ENCODE measurements at places on chromosomes 12 and 14. TPM values are rescaled to one million over a fixed set of nuclear protein-coding genes. Genes with fewer than 3 reads are reported as not detected.

IGF1 gene
- total RNA-seq = 3.4 TPM

SYCP3 gene
- not detected for total RNA-seq

NGDN gene
- 37.7 TPM for total RNA-seq

TC2N gene
- total RNA-seq = 1.4 TPM

IKZF4 gene
- 3.0 TPM for total RNA-seq

DAO gene
- total RNA-seq = 0.41 TPM

ACOT4 gene
- 0.44 TPM for total RNA-seq

MGST1 gene
- total RNA-seq = 55.9 TPM

PLXNC1 gene
- total RNA-seq = 1.1 TPM

MGP gene
- total RNA-seq = 0.26 TPM

MYO1H gene
- total RNA-seq = 4.4 TPM

TTC9 gene
- 16.9 TPM for total RNA-seq

LUM gene
- total RNA-seq = 0.18 TPM

LRRC10 gene
- not detected for total RNA-seq

CAPZA3 gene
- not detected for total RNA-seq

- H3K27ac ChIP-seq = no peak overlapping the region
- no peak overlapping the region for H3K4me3 ChIP-seq
- H3K4me1 ChIP-seq = no peaks in the 10 kb centered on the region
- no peak for DNase-seq
These were observed 271.4 kb downstream of the RPS29 start for GRCh38 chr14:49314737-49315136.

GRCh38 chr12:117085318-117085947, 13.8 kb downstream of the TESC start:
- H3K27me3 ChIP-seq = peaks cover 3% of the 10 kb centered on the region
- no peak overlapping the region for H3K27ac ChIP-seq
- DNase-seq = no peak
- H3K4me1 ChIP-seq = no peaks in the 10 kb centered on the region

- H3K27me3 ChIP-seq = no peaks in the 10 kb centered on the region
- H3K4me3 ChIP-seq = no peak overlapping the region
- no peak overlapping the region for H3K27ac ChIP-seq
- no peaks in the 10 kb centered on the region for H3K36me3 ChIP-seq
- peaks cover 8% of the 10 kb centered on the region for H3K4me1 ChIP-seq
These were observed 245.4 kb upstream of the KRR1 start for GRCh38 chr12:75756771-75757170.

GRCh38 chr12:46292754-46293402, 24.0 kb upstream of the SLC38A1 start:
- H3K4me1 ChIP-seq = peaks cover 13% of the 10 kb centered on the region
- H3K27me3 ChIP-seq = peaks cover 4% of the 10 kb centered on the region
- peaks cover 3% of the 10 kb centered on the region for H3K36me3 ChIP-seq
- no peak overlapping the region for H3K27ac ChIP-seq

GRCh38 chr12:75662511-75663159, 151.2 kb upstream of the KRR1 start:
- H3K27ac ChIP-seq = no peak overlapping the region
- H3K4me1 ChIP-seq = peaks cover 17% of the 10 kb centered on the region
- DNase-seq = no peak
- no peaks in the 10 kb centered on the region for H3K36me3 ChIP-seq

DNA sequence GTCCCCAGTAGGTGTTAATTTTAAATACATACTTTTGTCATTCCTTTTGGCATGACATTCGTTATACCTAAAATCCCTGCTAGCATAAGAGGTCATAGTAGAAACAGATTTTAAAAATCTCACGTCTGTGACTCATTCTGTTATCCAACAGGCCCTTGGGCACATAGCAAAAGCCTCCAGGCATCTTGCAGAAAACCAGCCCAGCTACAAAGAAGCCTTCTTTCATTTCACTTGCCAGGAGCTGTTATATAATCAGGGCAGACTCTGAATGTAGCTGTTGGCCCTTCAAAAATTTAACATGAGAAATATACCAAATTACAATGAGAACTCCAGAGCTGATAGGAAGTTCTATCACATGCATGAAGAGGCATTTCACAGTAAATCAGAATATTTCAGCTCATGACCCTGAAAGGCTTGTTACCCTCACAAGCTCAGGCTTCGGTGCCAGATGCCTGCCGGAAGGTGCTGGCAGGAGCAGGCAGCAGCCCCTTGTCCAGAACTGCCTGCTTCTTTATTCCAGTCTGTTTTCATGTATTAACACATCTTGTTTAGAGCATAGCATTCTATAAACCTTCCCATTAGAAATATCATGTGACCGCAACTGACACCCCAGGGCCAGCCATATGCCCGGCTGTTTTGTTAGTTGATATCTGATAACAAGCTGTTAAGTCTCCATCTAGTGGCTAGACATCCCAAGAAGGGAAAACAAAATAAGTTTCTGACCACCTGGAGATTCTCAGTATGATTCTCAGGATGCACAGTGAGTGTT, 17.8 kb downstream of the E2F7 start:
- H3K4me1 ChIP-seq = no peaks in the 10 kb centered on the region
- no peak overlapping the region for H3K27ac ChIP-seq
- peaks cover 10% of the 10 kb centered on the region for H3K36me3 ChIP-seq
- H3K27me3 ChIP-seq = no peaks in the 10 kb centered on the region
- no peak for DNase-seq

DNA sequence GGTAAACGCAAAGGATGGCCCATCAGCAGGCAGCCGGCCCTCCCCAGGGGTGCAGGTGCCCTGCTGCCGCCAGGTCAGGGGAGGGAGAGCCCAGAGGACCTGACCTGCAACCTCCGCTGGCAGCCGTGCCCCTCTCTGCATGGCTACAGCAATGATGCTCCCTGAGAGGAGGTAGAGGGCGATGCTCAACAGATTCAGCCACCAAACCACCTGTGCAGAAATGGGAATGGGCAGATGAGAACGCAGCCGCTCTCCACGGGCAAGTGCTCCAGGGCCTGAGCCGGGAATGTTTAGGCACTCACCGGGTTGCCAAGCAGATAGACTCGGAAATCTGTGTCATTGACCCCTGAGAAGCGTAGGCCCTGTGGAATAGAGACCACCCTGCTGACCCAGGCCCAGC, 8.7 kb upstream of the NGB start:
- H3K27me3 ChIP-seq = peaks cover 7% of the 10 kb centered on the region
- no peak overlapping the region for H3K4me3 ChIP-seq
- DNase-seq = no peak
- H3K36me3 ChIP-seq = peaks cover 15% of the 10 kb centered on the region

- DNase-seq = no peak
- H3K27me3 ChIP-seq = peaks cover 10% of the 10 kb centered on the region
- H3K4me1 ChIP-seq = no peaks in the 10 kb centered on the region
- H3K36me3 ChIP-seq = peaks cover 6% of the 10 kb centered on the region
- H3K4me3 ChIP-seq = no peak overlapping the region
- H3K27ac ChIP-seq = no peak overlapping the region
These were observed 150.4 kb downstream of the CALM1 start for GRCh38 chr14:90547250-90547649.

DNA sequence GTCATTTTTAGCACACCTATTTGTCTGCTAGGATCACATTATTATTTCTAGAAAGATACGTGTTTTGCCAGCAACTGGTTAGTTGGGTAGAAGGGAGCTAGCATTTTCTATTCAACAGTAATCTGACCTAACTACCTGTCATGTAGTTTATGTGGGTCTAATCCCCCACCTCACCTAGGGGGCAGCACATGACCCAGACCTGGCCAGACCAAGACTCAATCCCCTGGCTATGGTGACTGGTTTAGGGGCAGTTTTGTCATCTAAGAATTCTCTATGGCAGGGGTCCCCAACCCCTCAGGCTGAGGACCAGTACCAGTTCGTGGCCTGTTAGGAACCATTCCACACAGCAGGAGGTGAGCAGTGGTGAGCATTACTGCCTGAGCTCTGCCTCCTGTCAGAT, 29.5 kb upstream of the EVL start:
- H3K36me3 ChIP-seq = no peaks in the 10 kb centered on the region
- no peak for DNase-seq
- no peak overlapping the region for H3K4me3 ChIP-seq
- H3K27ac ChIP-seq = no peak overlapping the region
- H3K4me1 ChIP-seq = peaks cover 11% of the 10 kb centered on the region

DNA sequence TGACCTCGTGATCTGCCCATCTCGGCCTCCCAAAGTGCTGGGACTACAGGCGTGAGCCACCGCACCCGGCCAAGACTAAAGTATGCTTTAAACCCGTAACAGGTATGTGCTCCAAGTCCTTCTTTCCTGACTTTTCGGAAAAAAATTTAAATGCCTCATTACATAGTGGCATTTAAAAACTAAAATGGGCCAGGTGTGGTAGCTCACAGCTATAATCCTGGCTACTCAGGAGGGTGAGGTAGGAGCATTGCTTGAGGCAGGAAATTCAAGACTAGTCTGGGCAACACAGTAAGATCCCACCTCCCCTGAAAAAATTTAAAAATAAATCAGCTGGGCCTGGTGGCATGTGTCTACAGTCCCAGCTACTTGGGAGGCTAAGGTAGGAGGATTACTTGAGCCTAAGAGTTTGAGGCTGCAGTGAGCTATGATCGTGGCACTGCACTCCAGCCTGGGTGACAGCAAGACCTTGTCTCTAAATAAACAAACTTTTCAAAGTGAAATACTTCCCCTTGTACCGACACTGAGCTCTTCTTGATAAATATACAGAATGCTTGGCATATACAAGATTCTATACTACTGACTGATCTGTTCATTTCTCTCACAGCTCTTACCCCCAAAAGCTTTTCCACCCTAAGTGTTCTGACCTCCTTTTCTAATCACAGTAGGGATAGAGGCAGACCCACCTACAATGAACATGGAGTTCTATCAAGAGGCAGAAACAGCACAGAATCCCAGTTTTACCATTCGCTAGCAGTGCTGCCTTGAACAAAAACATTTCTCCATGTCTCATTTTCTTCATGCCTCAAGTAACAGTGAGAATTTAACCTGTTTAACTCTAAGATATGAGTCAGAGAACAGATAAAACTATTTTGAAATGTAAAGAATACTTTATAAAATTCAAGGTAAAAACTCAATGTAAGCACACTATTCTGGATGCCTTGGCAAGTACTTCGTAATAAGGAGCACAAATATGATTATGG, 7.9 kb downstream of the PPP4R3A start:
- peaks cover 8% of the 10 kb centered on the region for H3K4me1 ChIP-seq
- no peak for DNase-seq
- no peak overlapping the region for H3K27ac ChIP-seq
- no peak overlapping the region for H3K4me3 ChIP-seq
- H3K27me3 ChIP-seq = peaks cover 3% of the 10 kb centered on the region
- peaks cover 10% of the 10 kb centered on the region for H3K36me3 ChIP-seq

DNA sequence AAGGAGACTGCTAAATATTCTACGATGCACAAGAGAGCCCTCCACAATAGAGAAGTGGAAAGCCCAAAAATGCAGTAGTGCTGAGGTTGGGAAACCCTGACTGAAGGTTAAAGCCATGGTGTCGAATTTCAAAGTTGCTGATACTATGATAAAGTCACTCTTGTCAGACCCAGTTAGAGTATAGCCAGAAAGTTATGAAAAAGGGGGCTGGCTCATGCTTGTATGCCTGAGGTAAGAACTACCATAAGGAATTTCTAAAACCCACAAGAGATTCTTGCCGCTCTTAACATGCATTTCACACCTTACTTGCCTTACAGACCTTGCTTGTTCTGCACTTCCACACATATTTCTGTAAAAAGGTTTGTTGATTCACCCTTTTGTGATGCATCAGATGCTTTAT, 184.6 kb downstream of the SLC6A15 start:
- no peaks in the 10 kb centered on the region for H3K27me3 ChIP-seq
- no peak for DNase-seq
- no peaks in the 10 kb centered on the region for H3K36me3 ChIP-seq
- no peak overlapping the region for H3K27ac ChIP-seq

- H3K27me3 ChIP-seq = no peaks in the 10 kb centered on the region
- peaks cover 2% of the 10 kb centered on the region for H3K4me1 ChIP-seq
- DNase-seq = no peak
- no peak overlapping the region for H3K27ac ChIP-seq
These were observed 42.7 kb upstream of the TBPL2 start for GRCh38 chr14:55482936-55483605.

DNA sequence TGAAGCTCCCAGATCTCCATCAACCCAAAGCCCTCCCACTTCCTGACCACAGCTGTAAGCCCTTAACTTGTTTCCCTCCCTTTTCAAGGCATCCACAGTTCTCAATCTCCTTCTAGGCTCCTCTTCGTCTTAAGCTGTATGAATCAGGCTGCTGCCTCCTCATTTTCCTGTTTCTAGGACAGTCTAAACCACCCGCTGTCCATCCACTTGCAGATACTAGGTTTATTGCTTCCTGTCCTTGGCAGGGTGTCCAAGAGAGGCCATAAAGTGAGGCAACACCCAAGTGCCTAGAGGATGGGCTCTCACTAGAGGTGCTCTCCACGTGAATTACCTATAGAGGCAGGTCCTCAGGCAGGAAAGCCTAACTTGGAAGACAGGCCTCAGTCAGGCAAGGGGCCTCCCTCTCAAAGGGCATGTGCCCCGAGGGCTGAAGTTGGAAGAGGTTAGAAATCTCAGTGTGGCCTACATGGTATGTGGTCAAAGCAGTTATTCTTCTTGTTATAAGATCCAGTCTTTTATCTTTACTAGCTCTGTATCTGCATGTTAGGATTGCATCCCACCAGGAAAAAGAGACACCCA, 8.8 kb upstream of the TMEM106C start:
- H3K36me3 ChIP-seq = peaks cover 13% of the 10 kb centered on the region
- H3K27ac ChIP-seq = no peak overlapping the region
- DNase-seq = no peak

GRCh38 chr14:92615451-92615850, 101.9 kb downstream of the RIN3 start:
- peaks cover 10% of the 10 kb centered on the region for H3K27me3 ChIP-seq
- H3K4me3 ChIP-seq = no peak overlapping the region
- H3K36me3 ChIP-seq = peaks cover 6% of the 10 kb centered on the region
- no peak for DNase-seq
- H3K4me1 ChIP-seq = no peaks in the 10 kb centered on the region

- H3K4me3 ChIP-seq = no peak overlapping the region
- no peak for DNase-seq
- H3K36me3 ChIP-seq = peaks cover 2% of the 10 kb centered on the region
These were observed 20.8 kb downstream of the SUSD6 start for GRCh38 chr14:69632164-69632563.

- H3K27ac ChIP-seq = peak overlapping the region; percentile 74
- DNase-seq = peak; percentile 71
- H3K4me1 ChIP-seq = peaks cover 64% of the 10 kb centered on the region
- peaks cover 22% of the 10 kb centered on the region for H3K27me3 ChIP-seq
These were observed 7.8 kb upstream of the ITGB7 start for GRCh38 chr12:53214687-53215455.

DNA sequence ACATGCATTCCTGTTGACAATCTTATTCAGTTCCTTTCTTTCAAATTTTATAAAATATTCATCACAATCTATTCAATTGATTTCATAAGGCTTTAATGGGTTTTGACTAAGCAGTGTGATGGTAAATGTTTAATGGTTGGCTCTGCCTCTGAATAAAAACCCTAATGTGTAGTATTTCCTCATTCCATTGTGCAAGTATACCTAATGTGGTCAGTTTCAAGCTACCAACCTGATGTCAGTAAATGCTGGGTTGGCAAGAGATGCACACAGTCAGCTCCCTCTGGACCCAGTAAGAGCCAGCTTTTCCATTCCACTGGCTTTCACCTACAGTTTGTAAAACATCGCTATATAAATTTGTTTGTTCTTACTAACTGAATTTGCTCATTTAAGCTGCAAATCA, 53.9 kb downstream of the METTL25 start:
- H3K4me1 ChIP-seq = no peaks in the 10 kb centered on the region
- no peaks in the 10 kb centered on the region for H3K27me3 ChIP-seq
- no peaks in the 10 kb centered on the region for H3K36me3 ChIP-seq
- H3K27ac ChIP-seq = no peak overlapping the region
- DNase-seq = no peak
- H3K4me3 ChIP-seq = no peak overlapping the region
